ENCODE measurements at places on chromosomes 16 and 17.

GRCh38 chr17:3583456-3583855 is 25.8 kb downstream of the TRPV1 start:
- DNase-seq = no peak

- DNase-seq = peak; percentile 12
Observed at GRCh38 chr17:78674595-78675315, 97.6 kb upstream of the DNAH17 start.

- DNase-seq = no peak
Observed at GRCh38 chr16:49532873-49533272, 159.3 kb downstream of the C16orf78 start.

DNA sequence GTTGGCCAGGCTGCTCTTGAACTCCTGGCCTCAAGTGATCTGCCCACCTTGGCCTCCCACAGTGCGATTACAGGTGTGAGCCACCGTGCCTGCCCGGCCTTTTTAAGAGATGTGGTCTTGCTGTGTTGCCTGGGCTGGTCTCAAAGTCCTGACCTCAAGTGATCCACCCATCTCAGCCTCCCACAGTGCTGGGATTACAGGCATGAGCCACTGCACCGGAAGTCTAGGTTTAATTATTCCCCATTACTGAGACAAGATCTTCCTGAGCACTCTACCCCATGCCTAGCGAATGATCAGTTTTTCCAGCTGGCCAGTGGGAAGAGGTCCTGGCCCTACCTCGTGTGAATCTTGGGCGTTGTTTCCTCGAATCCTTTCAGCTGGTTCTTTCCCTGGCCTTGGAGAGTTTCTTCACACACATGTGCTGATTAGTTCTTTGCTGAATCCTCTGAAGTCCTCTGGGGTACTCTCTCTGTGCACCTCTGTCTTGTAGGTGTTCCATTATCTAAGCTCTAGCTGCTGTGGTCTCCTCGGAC is 18.9 kb downstream of the C16orf54 start:
- no peak for DNase-seq
